ENCODE measurements at places on chromosomes 13 and 19. TPM values are rescaled to one million over a fixed set of nuclear protein-coding genes. Genes with fewer than 3 reads are reported as not detected.

DNA sequence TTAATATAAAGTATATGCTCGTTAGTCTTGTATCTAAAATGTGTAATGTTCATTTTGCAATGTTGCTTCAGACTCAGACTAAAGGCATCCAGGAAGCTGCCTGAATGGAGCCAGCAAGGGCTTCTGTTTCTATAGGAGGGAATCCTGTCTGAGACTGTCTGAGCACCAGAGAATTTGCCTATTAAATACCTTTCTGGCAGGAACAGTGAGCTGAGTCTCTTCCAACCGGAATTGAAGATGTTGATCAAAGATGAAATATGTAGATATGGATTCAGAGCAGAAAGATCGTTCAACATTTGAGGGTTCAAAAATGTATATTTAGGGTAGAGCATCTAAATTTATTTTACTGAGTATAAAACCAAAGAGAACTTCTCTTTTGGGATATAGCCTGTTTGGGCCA lies 20.9 kb downstream of the MYO16 start:
- DNase-seq, result no peak

GRCh38 chr19:28960986-28961705 lies 251.8 kb downstream of the UQCRFS1 start:
- no peak for DNase-seq

- DNase-seq, result no peak
Observed at GRCh38 chr19:2850256-2850925, 9.1 kb downstream of the ZNF555 start.

PEX11G gene
- 1.6 TPM for total RNA-seq

DNA sequence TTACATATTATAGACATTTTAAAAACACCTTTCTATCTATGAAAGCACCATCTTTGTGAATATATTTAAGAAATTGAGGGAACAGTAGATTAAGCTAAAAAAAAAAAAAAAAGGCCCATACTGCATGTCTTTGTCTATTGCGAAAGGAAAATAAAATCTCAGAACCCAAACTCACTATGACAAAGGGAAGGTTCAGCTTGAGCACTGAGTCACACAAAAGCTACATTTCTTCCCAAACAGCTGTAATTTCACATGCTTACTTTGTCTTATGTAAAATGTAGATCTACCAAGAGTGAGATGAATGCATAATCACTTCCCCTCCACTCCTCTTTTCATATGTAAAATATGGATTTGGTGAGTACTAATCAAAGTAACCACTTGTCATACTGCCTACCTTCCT lies 640.1 kb upstream of the KLF12 start:
- DNase-seq, result no peak

- no peak for DNase-seq
Observed at GRCh38 chr13:75197803-75198202, 284.2 kb downstream of the TBC1D4 start.

GRCh38 chr19:12293777-12294248 lies 870 bp downstream of the ZNF44 start:
- DNase-seq, result peak; percentile 52

CCNE1 gene
- 11.8 TPM for total RNA-seq

PTH2 gene
- not detected for total RNA-seq

PCSK4 gene
- 1.2 TPM for total RNA-seq

IER2 gene
- 97.0 TPM for total RNA-seq

BICRA gene
- total RNA-seq, result 27.0 TPM

- DNase-seq, result peak; percentile 36
Observed at GRCh38 chr13:57633950-57634838, 2.6 kb downstream of the PCDH17 start.

ZFP82 gene
- total RNA-seq, result 3.7 TPM

DNA sequence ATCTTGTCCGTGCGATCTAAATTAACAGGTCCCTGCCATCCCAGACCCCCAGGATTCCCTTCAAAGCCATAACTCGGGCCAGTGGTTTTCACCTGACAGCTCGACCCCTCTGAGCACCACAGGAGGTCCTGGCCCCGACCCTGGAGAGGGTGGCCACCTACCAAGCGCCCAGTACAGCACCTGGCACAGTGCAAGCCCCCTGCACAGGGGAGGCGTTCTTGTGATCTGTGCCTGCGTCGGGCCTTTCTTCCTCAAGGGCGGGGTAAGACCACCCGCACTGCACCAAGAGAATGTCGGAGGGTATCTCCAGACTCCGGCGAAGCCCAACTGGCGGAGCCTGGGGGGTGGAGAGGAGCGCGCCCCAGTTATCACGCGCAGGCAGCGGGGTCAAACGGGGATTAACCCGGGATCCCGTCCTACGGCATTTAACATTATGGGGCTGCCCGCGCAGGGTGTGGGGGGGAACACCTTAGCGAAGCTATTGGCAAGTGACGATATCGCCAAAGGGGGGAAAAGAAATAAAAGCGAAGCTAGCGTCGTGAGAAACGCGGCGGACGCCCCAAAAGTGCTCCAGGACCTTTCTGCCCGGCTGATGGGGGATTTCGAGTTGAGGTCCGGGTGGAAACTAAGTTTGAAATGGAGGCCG lies 1.3 kb upstream of the HNRNPL start:
- DNase-seq, result peak; percentile 19

DNA sequence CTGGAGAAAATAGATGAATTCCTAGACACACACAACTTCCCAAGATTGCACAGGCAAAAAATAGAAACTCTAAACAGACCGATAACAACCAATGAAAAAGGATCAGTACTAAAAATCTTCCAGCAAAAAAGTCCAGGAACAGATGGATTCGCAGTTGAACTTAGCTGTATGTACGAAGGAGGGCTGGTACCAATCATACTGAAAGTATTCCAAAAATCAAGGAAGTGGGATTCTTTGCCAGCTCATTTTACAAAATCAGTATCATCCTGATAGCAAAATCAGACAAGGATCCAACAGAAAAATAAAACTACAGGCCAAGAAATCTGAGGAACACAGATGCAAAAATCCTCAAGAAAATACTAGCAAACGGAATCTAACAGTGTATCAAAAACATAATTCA lies 6.5 kb upstream of the LILRB2 start:
- DNase-seq, result no peak

DNA sequence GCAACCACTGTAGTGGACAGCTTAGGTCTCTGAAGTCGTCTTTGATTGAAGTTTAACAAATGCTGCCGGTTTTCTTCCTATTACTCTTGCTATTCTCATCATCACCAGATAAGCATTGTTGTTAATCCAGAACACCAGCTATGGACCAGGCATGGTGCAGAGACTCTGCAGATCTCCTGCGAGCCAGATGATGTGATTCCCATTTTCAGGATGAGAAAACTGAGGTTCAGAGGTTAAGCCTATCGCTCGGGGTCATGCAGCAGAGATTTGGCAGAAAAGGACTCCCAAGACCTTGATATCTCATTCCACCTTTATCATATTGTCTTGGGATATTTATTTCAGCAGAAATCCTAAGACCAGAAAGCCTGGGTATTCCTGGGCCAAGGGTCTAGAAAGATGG lies 16.5 kb upstream of the CABP5 start:
- DNase-seq, result no peak

ENOX1 gene
- total RNA-seq, result 0.28 TPM

PRRG2 gene
- 1.5 TPM for total RNA-seq

RETN gene
- total RNA-seq, result not detected

FPR2 gene
- not detected for total RNA-seq

DNA sequence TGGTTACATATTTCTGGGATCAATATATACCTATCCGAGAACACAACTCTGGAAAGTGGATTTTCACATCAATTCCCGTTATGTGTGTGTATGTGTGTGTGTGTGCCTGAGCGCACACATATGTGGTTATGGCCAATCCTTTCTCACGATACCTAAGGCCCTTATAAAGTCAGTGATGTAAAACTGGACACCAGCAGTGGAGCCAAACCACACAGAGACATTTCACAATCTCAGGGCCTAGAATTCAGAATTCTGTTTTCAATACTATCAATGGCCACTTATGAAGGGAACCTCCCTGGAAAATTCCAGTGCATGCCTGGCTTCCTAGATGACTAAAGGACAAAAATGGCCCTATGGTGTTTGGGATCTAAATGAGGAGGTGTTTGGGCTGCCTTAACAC lies 187.3 kb upstream of the UBL3 start:
- no peak for DNase-seq

GRCh38 chr13:27352698-27353097 lies 71.7 kb upstream of the GTF3A start:
- no peak for DNase-seq

GRCh38 chr19:39401549-39402345 lies 4.9 kb upstream of the ZFP36 start:
- DNase-seq, result no peak

MYO16 gene
- total RNA-seq, result 0.07 TPM

SIAH3 gene
- total RNA-seq, result not detected

- DNase-seq, result no peak
Observed at GRCh38 chr13:100460266-100460665, 128.3 kb downstream of the GGACT start.

MATK gene
- not detected for total RNA-seq

NFKBIB gene
- total RNA-seq, result 25.0 TPM

ZNF468 gene
- total RNA-seq, result 16.3 TPM

GRCh38 chr13:26722321-26722720 lies 38.3 kb downstream of the GPR12 start:
- no peak for DNase-seq

All from endothelial cell of umbilical vein (primary cell).